ENCODE measurements at places on chromosomes 13 and 19.

GRCh38 chr13:24106429-24106828 lies 54.1 kb upstream of the SPATA13 start:
- DNase-seq, result no peak

DNA sequence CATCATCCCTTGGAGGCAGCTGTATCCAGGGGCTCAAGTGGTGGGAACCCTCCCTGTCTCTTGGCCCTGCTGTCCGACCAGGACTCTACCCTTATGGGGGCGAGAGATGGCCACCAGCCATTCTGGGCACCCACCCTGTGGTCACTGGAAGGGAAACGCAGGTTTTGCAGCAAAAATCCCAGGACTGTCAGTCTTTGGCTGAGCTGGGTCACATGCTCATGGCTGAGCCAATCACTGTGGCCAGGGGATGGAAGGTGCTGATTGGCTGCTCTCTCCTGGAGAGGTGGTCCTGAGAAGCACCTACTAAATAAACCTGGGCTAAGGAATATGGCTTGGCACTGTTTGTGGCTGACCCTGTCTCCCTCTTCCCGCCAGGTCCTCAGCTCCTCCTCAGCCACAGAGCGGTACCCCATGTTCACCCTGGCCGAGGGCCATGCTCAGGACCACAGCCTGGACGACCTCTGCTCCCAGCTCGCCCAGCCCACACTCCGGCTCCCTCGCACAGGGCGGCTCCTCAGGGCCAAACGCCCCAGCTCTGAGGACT lies 8.9 kb downstream of the ATG4D start:
- DNase-seq, result peak; percentile 41

DNA sequence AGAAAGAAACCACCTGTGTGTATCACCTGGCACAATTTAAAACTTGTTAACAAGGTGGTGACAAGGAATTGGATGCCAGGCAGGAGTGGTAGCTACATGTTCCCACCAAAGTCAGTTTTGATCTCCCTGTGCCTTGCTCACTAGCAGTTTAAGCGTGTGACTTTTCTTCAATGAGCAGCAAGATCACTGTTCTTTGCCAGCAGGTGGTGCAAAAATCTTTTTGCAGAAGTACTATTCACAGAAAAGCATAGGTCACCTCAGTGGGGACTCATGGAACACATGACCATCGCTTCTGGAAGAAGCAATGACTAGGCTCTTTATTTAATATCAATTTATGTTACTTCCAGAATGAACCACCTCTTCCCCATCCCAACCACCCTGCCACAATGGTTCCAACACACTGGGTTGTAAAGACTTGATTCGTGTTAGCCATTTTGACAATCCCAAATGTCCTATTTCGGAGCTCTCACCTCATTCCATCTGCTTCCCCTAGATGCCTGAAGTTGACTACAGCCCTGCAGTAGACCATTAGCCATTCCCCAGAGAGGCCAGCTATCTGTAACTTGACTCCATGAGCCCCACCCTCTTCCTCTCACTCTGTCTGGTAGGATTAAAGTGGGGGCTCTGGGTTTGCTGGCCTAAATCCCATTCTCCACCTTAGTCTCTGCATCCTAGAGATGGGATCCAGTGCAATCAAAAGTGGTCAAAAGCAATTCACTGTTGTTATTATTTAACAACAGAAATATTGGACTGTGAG lies 59.1 kb upstream of the TNFRSF19 start:
- no peak for DNase-seq

- no peak for DNase-seq
These were observed 29.2 kb upstream of the GARRE1 start for GRCh38 chr19:34224996-34225658.

DNA sequence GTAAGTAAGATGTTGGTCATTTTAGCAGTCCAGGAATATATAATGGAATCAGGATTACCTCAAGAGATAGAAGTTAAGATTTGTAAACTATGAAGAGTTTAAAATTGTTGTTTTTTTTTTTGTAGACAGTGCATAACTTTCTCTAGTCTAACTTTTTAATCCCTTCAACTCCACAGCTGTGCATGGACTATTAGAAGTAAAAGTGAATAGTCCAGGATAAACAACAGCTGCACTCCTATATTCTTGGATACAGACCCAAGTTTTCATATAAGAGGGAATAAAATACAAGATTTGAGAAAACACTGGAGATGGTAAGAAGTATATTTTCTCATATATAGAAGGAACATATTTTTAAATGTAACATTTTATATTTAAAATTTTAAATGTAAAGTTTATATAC lies 1509.9 kb downstream of the SLITRK5 start:
- no peak for DNase-seq

DNA sequence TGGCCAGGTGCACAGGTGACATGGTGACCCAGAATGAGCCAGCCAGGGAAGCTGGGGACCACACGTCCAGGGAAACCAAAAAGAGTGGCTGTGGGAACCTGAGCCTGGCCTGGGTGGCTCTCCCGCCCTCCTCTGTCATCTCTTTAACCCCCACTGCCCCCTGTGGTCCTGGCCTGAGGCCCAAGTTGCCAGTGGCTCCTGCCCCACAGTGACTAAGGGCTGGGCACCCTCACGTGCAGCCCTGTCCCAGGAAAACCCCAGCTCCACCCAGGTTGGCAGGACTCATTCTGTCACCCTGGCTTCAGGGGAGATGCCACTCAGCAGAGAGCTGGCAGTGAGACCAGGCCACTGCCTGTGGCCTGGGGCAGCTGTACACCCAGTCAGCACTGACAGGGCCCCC lies 30.6 kb upstream of the ISYNA1 start:
- no peak for DNase-seq

- no peak for DNase-seq
These were observed 13.1 kb downstream of the LRCH1 start for GRCh38 chr13:46565808-46566750.

DNA sequence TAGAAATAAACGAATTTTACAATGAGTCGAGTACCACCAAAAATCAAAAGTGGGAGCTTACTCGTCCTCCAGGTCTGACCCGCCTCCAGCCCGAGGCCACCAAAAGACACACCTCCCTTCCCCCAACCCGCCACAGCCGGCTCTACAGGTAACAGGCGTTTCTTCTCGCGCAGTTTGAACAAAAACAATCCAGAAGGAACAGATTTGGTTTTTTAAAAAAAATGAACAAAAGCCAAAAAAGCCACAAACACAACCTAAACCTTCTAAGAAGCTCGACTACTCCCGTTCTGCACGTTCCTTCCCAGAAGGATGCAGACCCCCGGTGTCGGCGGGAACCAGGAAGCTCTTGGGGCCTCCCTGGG lies 671 bp downstream of the ZDHHC20 start:
- DNase-seq, result peak; percentile 49

- DNase-seq, result no peak
These were observed 43.7 kb downstream of the FOXO1 start for GRCh38 chr13:40622761-40623160.

- DNase-seq, result no peak
These were observed at the start of gene TMEM86B for GRCh38 chr19:55228403-55229031. TMEM86B (minus strand) TSS chr19:55228763; CDS start chr19:55228741, 22 bp downstream.

GRCh38 chr13:38582133-38582532 lies 104.7 kb upstream of the FREM2 start:
- DNase-seq, result no peak

DNA sequence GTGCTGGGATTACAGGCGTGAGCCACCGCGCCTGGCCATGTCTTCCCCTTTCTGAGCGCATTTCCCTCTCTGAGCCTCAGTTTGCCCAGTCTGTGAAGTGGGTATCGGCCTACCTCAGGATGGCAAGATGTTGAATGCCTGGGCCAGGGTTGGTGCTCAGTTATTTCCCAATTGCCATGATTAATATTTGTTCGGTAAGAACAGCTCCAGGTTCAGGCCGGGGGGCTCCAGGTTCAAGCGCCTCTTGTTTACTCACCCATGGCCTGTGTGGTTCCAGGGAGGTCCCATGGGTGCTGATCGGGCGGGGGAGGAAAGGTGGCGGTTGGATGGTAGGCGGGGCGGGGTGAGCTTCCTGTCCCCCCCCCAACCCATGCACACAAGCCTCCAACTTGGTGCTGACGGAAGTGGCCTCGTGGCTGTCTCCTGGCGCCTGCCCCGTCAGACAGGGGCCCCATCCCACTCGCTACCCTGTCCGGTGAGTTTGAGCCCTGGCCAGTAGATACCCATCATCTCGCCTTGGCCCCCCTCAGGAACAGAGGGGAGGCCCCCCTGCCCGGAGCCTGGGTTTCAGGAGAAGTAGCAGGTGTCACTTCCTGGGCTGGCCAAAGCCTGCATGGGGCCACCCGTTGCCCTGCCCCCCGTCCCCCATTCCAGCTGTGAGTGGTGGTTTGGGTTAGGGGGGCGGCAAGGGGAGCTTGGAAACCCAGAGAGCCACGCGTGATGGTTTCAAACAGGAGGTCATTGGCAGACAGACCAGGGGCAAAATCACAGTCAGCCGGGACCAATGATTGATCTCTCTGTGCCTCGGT lies at the start of gene FCHO1:
Gene FCHO1 (plus strand): TSS at position 375 of the 809 bp plus-strand sequence. CDS start 3,688 bp downstream, outside the sequence.
- peak; percentile 85 for DNase-seq

DNA sequence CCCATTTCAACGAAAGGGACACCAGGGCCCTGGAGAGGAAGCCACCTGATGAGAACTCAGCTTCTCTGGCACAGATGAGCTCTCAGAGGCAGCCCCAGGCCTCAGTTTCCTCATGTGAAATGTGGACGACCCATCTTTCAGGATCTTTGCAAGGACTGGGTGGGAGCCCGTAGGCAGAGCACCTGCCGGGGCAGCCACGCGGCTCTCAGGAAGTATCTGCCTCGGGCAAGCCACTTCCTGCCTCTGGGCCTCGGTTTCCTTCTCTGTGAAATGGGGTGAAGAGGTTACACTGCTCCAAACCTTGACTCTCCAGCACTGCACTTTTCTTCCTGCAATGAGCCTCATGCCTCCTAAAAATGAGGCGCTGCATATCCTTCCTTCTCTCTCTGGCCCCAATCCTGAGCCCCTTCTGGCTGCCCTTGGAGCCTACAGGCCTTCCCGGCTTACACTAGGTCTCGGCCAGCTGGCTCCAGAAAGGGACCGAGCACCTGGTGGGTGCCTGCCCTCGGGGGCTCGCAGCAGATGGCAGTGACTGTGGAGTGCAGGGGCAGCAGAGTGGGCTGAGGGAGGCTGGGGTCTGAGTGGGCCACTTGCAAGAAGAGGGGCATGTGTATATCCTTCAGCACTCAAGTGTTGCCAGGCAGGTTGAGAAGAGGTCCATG lies 3.5 kb downstream of the SSBP4 start:
- DNase-seq, result no peak

DNA sequence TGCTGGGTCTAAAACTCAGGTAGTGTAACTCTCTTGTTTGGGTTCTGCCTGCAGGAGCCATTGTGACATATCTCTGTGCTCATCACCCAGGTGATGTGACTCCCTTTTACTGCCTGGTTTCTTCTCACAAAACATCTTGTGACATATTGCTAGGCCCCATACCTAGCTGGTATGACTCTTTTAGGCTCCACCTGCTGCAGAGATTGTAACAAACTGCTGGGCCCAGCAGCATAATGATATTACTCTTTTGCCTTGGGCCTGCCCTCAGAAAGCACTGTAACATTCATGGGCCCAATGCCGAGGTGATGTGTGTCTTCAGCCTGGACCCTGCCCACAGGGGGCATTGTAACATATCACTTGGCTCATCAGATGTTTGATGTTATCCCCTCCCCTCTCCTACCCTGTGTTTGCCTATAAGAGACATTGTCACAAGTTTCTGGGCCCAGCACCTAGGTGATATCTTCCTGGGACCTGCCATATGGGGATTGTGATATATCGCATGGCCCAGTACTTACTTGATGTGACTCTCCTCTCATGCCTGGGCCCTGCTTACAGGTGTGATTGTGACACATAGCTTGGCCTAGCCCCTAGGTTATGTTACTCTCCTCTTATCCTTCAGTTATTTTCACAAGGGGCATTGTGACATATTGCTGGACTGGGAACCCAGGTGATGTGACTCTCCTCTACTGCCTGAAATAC lies 18.0 kb upstream of the ZNF681 start:
- DNase-seq, result no peak

DNA sequence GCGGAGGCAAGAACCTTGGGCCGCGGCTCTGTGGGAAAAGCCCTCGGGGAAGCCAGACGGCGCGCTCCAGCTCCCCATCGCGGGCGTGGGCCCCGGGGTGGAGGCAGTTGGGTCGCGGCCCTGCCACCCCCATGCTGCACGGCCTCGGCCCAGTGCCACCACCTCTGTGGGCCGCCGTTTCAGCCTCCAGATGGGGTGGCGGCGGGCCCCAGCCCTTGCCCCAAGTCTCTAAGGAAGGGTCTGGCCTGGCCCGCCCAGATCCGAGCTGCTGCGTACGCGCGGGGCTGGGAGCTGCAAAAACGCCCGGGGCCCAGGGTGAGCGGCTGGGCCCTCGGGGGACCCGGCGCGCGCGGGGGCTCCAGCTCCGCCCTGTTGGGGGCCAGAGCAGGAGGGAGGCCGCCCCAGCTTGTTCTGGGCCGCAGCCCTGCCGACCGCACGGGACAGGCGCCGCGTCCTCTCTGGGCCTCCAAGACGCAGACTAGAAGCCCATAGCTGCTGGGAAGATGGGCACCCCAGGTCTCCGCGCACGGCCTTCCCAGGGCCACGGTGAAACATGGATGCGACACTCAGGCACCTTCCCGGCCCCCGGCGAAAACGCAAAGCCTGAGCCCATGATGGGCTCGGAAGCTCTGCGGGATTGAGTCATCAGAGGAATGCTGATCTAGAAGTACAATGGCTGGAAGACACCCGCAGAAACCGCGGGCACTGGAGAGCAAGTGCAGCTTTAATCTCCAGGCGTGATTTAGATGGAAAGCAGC lies 110.1 kb downstream of the KCTD15 start:
- DNase-seq, result no peak

- no peak for DNase-seq
These were observed 707.5 kb downstream of the SLITRK6 start for GRCh38 chr13:85091631-85092234.
